ENCODE measurements at places on chromosomes 11 and 22.

- no peak for DNase-seq
Measured at GRCh38 chr11:86177302-86177701, 67.3 kb upstream of the EED start.

DNA sequence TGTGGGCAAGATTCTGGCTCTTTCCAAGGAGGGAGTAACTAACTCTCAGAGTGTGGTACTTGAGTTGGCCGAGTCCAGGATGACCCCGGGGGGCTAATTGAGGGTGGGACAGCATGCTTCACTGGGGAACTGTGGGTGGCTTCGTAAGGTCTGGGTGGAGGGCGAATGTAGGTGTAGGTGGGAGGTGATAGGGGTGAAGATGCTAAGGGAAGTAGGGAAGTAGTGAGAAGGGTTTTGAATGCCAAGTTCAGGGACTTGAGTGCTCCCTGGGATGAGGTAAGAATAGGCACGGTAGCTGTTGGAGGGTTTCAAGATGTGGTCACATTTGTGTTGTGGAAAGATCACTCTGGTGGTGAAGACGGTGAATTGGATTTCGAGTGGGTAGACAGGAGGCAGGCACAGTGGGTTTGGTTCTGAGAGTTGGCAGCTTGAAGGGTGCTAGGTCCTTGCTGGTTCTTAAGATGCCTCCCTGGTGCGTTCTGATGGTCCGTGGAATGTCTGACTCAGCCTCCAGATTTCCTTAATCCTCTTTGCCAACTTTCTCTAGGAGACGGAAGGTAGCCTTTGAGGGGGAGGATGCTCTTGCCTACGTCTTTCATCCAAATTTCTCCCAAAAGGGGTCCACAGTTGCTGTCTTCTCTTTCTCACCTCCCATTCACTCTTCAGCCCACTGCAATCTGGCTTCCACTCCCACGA, 2.5 kb upstream of the DNAL4 start:
- no peak for DNase-seq

DNA sequence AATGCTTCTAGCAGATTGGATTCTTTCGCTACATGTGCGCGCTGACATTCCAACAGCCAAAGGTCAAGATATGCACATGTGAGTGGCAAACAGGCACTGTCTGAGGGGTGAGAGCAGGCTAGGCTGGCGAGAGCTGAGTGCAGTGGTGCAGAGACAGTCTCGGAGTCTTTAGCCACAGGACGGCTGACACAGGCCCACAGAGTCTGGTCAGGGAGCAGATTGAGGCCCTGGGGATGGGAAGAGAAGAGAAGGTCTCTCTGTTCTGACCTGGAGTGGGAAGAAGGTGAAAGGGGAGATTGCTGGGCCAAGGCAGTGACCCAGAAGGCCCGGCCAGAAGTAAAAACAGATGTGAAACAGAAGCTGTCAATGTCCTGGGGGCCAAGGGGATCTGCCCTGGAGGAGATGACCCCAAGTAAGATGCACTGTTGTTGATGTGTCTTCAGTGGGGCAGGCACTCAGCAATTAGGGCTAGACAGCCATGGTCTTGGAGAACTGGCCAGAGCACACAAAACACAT, 197.8 kb downstream of the ETS1 start:
- no peak for DNase-seq

DNA sequence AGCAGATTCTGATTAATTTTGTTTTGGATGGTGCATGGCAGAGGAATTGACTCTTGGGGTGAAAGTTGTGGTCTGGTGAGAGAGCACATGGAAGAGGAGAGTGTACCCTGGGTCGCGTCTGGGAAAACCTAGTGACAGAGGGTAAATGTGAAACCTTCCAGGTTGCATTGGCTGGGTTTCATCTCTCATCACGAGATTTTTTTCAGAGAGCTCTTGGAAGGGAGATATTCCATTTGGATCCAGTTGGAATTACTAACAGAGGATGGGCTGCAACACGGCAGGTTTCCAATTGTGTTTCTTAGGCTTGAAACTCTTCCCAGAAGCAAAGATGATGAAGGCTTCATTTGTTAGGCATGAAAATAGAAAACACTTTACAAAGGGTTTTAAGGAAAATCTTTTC, 109.7 kb upstream of the MTMR2 start:
- no peak for DNase-seq

DNA sequence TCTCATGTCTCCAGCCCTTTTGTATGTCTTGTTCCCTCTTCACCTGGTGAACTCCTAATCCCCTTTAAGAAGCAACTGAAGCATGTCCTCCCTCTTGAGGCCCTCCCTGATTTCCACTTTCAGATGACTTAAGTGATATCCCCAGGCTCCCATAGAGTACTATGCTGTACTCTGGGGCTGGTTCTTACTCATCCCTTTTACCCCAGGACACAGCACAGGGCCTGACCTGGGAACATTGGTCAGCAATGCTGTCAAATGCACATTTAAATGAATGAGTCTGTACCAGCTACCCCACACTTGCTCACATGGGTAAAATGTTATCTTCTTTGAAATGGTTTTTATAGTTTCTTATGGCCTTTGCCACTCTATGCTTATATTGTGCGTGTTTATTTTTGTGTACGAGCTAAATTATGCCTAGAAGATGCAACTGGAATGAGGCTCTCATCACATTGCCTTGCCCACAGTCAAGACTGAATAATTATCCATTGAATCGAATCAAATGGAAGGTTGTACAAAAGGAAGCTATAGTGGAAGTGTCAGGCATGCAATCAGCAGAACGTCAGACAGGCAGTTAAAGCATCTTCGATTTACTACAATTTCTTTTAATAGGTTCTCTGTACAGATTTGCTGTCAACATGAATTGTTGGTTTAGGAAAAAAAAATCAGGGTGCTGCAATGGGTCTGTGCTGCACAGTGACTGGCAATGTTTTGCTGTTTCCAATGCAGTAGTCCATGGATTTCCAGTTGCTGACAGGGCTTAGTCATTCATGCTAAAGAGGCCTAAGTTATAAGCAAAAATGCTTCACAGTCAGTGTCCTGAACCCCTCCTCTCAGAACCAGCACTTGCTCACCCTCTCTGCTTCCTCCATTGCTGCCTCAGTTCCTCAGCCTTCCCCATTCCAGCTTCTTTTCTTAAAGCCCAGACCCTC, 79.5 kb downstream of the PARVA start:
- DNase-seq = no peak

DNA sequence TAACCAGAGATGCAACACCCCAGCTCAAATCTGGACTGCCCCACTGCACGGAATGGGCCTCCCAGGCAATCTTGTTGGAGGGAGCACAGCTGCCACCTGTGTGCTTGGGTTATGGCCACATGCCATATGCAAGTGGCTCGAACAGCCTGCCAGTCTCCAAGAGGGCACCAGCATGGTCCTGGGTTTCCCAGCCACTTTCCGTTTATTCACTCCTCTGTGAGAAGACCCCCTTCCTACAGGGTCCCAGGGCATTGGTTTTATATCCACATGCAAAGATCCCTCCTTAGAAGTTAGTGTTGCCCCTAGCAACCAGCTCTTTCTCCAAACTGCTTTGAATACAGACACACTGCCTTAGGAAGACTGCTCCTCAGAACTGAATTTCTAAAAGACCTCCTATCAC, 487.8 kb downstream of the BUD13 start:
- DNase-seq = no peak

- DNase-seq = no peak
Measured at GRCh38 chr11:116422556-116422955, 350.2 kb downstream of the BUD13 start.

DNA sequence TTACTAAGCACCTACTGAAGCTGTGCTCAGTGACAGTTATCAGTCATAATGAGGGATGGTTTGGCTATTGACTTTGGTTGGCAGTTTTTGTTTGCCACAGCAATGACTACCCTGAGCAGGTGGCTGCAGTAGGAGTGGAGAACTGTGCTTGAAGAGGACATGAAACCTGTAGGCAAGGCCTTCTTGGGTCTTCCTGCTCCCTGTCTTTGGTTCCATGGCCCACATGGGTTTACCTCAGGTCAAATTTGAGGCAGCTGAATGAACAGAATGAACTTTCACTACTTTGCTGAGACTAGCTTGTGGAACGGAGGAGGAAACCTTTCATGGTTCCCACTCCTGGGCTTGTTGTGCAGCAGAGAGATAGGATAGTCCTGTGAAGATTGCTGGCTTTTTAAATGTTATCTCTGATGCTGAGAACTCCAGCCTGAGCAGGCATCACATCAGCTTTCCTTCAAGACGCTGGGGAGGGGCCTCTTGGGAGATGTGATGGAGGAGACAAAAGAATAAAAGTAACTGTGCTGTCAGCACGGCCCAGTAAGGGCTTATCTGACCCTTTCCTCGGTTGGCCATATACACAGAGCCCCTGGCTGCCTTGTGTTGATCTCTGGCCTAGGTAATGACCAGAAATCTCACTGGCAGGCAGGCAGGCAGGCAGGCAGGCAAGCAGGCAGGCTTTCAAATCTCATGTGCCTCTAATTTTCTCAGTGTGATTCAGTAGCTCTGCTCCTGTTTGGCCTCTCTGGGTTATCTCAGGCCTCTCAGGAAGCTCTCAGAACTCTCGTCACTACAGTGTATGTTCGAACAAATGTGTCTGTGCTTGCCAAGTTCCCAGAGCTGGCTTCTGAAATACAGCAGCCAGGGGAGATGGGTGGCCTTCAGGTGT, 12.0 kb downstream of the STIM1 start:
- no peak for DNase-seq

GRCh38 chr11:4092026-4092425, 2.6 kb upstream of the RRM1 start:
- no peak for DNase-seq

- no peak for DNase-seq
Measured at GRCh38 chr11:58837707-58838388, 6.7 kb downstream of the GLYATL2 start.

DNA sequence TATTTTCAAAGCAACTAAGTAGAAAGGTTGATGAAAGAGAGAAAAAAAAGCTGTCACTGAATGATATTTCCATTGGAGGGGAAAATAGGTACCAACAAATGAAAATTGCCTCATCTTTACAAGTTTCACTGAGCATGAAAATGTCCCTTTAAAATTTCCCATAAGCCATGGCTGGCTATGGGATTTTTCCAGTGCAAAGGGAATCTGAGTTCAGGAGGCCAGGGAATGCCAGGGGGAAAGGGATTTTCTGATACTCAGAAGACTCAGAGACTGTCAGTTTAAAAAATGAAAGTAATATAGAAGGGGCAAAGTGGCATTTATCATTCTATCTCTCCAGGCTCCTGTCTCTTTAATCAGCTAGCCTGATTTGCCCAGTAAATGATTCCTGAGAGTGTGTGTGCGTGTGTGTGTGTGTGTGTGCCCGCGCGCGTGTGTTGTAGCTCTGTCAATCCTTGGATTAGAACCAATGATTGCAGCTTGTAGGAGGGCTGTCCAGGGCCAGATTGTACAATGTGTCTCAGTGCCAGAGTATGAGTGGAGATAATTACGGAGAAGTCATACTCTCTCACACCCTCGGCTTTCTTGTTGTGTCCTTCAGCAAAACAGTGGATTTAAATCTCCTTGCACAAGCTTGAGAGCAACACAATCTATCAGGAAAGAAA, at the start of gene NTM:
TSS of gene NTM (plus strand) at position 526 of the 662 bp plus-strand sequence.
- no peak for DNase-seq

- DNase-seq = no peak
Measured at GRCh38 chr22:17481424-17481823, 81.9 kb upstream of the SLC25A18 start.

DNA sequence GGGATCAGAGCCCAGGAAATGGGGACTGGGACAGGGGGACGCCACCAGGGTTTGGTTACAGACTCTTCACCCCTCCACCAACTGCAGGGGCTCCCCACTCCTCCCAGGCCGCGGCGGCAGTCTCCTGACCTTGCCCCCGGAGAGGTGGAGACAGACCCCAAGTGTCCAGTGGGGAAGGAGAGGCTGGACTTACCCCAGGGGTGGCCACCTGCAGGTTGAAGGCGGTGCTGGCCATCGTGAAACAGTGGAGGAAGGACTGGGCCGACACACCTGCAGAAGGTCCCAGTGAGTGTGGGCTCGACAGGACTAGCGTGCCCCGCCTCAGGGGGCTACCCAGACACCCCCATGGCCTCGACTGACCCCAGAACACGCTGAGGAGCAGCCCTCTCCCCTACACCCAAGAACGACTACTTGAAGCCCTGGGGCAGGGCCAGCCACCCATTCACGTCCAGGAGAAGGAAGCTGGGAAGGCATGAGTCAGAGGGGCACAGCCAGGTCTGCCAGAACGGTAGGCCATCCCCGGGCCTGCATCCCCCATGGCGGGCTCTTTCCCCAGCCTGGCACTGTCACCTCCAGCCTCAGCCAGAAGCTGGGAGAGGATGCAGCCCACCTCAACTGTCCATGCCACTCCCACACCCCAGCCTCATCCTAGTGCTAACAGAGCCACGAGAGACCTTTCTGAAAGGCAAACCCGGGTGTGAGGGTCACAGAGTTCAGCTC, 2.3 kb downstream of the GATD1 start:
- no peak for DNase-seq

DNA sequence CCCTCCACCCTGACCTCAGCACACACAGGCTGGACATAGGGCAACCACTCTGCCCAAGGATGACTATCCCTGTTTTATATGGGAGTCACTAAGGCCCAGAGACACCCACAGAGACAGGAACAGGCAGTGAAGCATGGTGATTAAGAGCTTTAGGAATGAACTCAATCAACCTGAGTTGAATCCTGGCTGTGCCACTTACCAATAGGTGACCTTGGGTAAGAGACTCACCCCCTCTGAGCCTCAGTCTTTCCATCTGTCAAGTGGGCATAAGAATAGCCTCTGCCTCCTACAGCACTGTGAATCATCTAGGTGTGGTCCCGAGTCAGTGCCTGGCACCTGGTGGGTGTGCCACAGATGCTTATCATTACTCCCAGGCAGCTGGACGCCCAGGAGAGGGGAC, 6.8 kb downstream of the CRYBB1 start:
- no peak for DNase-seq

- DNase-seq = no peak
Measured at GRCh38 chr11:12249590-12250260, 127.6 kb upstream of the PARVA start.

DNA sequence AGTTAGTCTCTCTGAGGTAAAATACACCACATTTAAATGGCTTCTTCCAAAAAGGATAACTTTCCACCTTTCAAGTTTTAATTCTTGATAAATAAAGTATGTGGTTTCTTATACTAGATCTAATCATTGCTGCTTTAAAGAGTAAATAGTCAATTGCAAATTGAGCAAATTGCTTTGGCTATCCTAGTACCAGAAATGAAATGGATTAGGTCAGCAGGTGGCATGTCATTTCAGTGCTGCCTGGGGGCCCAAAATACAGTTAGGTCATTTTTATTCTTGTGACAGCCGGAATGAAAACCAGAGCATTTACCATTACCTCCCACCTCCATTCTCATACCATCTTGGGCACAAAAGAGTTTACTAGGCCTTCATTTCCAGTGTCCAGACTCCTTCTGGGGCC, 70.2 kb downstream of the PHF21A start:
- DNase-seq = no peak

DNA sequence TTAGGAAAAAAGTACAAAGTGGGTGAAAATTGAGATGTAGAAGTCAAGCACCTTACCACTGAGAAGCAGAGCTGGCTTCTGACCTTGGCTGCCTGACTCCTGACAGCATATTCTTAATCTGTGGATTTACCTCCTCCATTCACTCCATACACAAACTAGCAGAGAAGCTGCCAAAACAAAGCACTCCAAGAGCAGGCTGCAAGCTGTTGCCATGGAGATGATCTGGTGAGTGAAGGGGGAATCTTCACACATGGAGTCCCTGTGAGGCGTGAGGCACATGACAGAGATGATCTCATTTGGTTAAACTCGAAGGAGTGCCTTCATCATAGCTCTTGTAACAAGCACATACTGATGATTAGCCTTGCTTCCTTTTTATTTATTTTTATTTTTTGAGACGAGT, 16.1 kb downstream of the COMMD9 start:
- DNase-seq = no peak
